NCI-H1930 (cell line): ENCODE measurements at places on chromosomes 5 and 9.

GRCh38 chr5:116313366-116313765 lies 228.5 kb downstream of the COMMD10 start:
- no peak for DNase-seq

- no peak for DNase-seq
These were observed 42.9 kb downstream of the CDK5RAP2 start for GRCh38 chr9:120536949-120537640.

DNA sequence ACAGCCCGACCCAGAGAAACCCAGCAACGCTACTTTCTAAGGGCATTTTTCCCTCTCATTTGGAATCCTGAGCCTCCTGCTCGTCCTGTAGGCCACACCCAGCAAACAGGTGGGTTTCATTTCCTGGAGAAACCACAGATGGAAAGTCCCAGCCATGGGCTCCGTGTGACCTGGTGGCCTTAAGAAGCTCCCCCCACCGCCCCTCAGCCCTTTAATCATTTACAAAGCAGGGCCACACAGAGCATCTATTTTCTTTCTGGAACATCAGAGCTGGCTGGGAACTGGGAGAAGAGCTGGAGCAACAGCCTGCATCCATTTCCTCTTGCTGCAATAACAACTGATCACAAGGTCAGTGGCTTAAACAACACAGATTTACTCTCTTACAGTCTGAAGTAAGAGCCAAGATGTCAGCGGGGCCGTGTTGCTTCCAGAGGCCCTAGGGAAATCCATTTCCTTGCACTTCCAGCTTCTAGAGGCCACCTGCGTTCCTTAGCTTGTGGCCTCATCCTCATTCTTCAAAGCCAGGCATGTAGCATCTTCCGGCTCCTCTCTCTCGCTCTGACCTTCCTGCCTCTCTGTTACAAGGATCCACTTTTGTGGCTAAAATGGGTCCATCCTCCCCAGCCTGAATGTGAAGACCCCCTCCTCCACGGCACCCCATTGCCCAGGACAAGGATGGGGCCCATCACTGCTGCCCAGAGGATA lies 40.5 kb downstream of the C9orf50 start:
- no peak for DNase-seq

DNA sequence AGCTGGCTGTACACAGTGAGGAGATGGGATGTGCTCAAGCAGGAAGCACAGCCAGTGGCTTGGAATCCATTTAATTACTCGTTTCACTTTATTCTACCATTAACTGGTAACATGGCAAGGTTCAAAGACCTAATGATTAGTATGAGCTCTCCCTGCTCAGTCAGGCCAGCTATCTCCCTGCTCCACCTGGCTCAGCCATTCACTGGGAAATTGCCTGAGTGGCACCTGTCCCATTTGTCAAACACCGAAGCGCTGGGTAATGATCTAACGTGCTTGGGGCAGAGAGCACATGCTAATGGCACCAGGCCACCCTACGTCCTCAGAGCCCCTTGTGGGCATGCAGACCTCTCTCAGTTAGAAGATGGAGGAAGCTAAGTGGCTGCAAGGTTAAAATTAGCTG lies 162.2 kb downstream of the TTLL11 start:
- no peak for DNase-seq

DNA sequence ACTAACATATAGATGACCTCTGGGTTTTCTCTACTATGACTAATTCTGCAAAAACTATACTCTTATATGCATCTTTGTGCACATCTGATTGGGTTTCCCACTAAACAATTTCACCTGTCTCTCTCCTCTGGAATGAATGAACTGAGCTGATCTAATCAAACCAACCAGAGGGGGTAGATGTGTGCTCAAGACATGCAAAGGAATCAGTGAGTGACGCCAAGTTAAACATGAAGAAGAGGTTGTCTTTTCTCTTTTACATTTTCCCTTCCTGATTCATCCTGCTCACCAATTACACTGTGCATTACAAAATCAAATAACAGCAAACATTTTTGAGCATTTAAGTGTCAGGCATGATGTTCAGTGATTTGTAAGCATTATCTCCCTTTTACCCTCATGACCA lies 29.6 kb upstream of the GRXCR2 start:
- no peak for DNase-seq

- DNase-seq: no peak
These were observed 24.1 kb downstream of the PCSK1 start for GRCh38 chr5:96408841-96409538.

- no peak for DNase-seq
These were observed 6.2 kb downstream of the PDLIM4 start for GRCh38 chr5:132263548-132264261.

DNA sequence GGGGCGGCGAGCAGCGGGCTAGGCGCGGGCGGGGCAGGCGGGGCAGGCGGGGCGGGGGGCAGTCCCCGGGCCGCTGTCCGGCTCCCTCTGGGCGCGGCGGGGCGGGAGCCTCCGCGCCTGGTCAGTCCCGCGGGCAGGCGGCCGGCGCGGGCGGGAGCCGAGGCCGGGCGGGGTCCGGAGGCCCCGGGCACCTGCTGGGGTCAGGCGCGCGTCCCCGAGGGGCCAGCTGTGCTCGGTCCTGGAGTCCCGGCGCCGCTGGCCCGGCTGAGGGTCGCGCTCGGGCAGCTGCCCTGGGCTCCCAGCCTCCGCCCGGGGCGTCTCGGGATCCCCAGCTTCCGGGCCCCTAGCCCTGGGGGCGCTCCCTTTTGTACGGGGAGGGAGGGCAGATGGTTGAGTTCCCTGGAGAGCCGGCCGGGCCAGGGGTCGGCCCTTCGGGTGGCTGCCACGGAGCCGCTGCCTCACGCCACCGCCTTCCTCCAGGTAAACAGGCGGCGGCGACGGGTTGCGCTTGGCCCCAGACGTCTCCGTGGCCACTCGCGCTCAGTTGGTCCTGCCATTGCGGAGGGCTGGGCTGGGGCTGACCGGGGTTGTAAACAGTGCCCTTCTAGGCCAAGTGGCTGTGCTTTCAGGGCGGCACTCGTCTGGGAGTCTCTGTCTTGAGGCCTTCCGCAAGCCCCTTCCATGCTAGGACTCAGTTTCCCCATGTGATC lies 473 bp downstream of the ZBTB34 start:
- DNase-seq: no peak

GRCh38 chr5:133715616-133716015 lies 103.3 kb upstream of the FSTL4 start:
- DNase-seq: no peak

GRCh38 chr9:93166699-93167098 lies 17.2 kb upstream of the WNK2 start:
- no peak for DNase-seq

- no peak for DNase-seq
These were observed 214.5 kb downstream of the AUH start for GRCh38 chr9:91147079-91147708.

DNA sequence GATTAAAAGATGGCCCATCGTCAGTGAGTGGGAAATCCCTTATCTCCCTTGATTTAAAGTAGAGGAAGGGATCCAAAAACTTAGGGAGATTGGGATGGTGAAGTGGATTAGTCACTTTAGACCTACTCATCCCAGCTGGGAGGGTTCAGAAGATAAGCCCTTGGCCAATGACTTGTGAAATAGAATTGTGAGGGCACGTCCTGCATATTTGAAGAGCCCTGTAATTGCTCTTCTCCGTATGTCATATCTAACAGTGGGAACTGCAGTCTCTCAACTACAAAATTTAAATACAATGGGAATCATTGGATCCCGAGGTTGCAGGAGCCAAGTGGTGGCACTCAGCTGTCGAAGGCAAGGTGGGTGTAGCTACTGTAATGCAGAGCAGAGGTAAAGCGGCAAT lies 65.4 kb upstream of the C9orf72 start:
- DNase-seq: no peak

- no peak for DNase-seq
These were observed 686 bp downstream of the BRD9 start for GRCh38 chr5:891837-892393.

DNA sequence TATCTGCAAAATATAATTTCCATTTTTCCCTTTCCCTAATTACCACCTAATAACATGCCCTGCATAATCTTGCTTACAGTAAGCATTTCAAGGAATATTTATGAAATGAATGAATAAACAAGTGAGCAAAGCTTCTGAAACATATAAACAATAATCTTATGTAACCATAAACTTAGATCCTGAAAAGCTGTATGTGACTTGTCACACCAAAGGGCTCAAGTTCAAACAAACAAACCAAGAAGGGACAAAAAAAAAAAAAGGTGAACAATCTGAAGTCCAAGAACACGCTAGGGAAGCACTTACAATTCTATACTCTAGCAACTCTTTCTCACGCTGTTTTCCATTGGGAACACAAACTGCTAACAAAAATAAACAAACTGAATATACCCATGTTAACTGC lies 36.3 kb downstream of the PLPP1 start:
- DNase-seq: no peak

GRCh38 chr5:172223901-172224873 lies 30.2 kb downstream of the EFCAB9 start:
- no peak for DNase-seq

- no peak for DNase-seq
These were observed 35.9 kb upstream of the LECT2 start for GRCh38 chr5:135990528-135991255.

DNA sequence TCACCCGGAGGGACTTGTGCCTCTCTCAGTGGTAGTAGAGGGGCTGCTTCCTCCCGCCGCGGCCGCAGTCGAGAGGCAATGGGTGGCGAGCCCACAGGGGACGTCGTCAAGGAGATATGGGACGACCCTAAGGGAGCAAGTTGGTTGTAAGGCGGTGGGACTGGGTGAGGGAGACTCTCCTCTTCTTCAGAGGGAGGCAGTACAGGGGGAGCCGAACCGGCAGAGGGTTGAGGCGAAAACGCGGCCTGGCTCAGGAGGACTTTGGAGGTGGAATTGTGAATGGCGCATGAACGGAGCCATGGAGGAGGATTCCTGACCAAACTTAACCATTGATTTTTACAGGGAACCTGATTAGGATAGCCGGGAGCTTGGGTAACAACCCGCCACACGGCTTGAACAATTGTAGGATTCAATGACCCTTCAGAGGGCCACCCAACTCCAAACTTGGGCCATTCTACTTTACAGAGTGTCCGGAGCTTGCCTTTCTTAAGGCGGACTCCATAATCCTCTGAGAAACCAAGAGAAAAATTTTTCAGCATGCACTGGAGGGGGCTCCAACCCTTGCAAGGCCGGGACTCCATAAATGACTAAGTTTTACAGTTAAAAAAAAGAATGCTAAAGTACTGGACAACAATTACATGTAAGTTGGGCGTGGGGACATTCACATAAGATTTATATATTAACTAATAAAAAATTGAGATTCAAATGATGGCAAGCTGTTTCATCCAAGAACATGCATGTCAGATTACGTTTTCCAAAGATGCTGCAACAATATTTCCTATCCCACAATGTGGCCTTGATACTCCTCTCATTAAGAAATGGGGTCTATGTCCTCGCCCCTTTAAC lies 19.4 kb upstream of the RHOBTB3 start:
- no peak for DNase-seq

DNA sequence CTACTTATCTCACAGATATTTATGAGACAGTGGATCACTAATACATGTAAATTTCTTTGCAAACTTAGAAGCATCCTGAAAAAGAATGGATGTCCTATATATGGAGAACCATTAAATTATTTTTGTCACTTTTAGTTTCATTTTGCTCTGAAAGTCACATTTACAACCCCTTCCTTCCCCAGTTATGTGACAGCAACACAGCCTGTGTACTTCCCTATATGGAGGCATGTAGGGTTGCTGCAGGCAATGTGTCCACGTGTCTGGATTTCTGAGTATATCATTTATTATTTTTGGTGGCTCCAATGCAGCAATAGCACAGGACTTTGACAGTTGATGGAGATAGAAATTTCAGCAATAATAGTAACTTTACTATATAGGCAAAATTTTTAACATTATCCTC lies 156.4 kb downstream of the ST8SIA4 start:
- no peak for DNase-seq

- peak; percentile 35 for DNase-seq
These were observed 177.6 kb upstream of the SMARCA2 start for GRCh38 chr9:1837453-1838084.

DNA sequence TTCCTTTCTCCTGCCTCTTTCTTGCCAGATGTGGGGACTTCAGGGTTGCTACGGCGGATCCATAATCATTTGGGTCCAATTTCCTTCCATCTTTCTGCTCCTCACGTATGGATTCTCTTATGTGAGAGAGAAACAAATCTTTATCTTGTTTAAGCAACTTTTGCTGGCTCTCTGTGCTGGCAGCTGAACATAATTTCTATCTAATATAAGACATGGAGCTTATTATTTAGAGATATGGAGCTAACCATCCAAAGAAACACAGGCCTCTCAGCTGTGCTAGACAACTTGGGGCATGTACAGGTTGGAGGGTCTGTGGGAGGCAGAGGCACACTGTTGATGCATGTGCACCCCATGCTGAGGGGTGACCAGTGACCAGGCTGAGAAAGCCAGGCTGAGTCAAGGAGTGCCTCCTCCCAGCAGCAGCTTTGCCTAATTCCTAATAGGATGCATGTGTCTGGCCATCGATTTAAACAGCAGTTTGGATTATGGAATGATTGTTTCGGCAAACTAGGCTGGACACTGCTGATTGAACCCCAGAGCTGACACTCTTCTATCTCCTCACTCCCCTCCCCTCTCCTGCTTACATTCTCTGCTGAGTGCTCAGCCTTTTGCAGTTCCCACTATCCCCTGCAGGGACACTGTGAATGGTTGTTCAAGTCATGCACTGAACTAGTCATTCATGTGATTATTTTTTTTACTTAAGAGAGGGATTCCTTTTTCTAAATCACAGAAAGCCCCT lies 195.8 kb downstream of the ERCC6L2 start:
- DNase-seq: no peak

GRCh38 chr9:70392850-70393249 lies 21.6 kb downstream of the KLF9 start:
- no peak for DNase-seq

DNA sequence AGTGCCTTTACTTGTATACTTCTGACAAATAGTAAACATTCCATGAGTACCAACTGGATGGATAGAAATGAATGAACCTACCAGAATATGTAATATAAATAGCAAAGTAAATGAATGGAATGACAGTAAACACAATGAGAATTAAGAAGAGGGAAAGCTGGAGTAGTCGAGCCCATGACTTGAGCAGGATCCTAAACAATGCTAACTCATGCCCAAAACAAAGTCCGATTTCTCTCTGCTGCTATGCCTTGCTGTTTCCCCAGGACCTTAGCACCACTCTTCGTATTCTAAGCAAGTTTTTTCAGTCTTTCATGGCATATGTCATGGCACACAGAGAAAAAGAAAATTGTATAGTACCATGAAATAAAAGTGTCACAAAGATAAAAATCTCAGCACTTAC lies 1.8 kb downstream of the XPA start:
- DNase-seq: no peak

DNA sequence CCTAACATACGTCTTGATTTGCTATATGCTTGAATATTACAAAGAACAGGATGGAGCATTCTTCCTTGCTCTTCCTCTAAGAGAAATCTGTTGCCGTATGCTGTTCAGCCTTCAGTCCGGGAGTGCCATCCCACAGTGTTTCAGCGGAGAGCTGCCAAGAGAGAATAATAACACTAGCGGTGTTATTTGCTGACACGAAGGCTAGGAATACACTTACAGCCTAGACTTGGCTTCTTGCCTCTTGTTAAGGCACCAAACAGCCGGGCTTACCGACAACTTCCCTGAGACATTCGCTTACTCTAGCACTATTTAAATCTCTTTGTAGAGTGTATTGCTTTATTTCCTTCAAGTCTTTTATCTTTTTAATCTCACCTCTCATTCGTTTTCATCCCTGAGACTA lies 31.4 kb downstream of the KCTD16 start:
- no peak for DNase-seq

GRCh38 chr9:77512876-77513275 lies 135.2 kb downstream of the GNA14 start:
- DNase-seq: no peak

GRCh38 chr5:66807743-66808142 lies 211.6 kb downstream of the MAST4 start:
- no peak for DNase-seq
